ENCODE measurements at places on chromosomes 16 and 17.

DNA sequence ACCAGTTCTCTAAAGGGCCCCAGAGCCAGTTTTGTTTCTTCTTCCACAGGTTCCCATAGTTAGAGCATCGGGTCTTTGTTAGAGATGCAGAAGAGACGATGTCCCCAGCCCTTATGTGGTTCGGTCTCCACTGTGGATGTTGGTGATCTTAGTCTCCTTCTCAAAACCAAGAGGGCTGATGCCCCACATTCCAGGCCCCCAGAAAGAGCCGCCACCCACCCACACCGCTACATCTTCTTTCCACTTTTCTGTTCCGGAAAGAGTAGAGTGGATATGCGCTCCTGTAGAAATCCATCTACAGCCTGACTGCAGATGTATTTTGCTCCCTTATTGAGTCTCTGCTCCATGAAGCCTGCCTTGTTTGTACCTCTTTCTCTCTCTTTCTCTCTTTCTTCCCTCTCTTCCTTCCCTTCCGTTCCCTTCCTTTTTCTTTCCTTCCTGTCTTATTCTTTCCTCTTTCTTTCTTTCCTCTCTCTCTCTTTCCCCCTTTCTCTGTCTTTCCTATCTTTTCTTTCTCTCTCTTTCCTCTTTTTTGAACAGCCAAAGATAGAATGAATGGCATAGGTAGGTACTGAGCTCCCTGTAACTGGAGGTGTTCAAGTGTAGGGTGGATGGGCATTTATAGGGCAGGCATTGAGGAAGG lies 224.3 kb downstream of the SEC14L1 start:
- DNase-seq, result no peak

- no peak for DNase-seq
Measured at GRCh38 chr16:28858421-28858820, 5.2 kb upstream of the SH2B1 start.

GRCh38 chr16:49788572-49788971 lies 67.3 kb downstream of the ZNF423 start:
- DNase-seq, result no peak

DNA sequence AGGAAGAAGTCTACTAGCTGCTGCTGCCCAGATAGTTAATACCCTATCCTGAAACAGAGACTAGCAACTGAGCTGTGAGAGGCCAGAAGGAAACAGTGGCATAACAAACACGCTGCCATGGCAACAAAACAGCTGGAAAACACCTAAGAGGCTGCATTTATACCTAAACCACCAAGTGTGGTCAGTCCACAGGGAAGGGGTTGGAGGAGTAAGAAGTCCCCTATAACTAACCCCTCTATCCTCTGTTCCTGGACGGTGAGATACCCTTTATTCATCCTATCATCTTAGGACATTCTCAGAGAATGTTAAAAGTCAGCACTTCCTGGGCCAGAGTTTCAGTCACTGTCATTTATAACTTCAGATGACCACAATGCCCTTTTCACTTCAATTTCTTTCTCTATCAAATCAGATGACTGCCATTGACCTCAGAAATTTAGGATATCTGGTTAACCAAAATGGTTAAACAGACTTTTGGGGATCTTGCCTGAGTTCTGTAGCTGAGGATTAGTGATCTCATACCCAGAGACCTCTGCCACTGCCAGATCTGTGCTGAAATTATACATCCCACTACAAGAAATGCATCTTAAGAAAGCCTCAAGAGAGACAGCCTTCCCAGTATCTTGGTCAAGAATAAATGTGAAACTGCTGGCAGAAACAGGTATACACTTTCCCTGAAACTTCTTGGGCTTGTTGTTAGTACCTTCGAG lies 36.2 kb downstream of the STH start:
- DNase-seq, result no peak

DNA sequence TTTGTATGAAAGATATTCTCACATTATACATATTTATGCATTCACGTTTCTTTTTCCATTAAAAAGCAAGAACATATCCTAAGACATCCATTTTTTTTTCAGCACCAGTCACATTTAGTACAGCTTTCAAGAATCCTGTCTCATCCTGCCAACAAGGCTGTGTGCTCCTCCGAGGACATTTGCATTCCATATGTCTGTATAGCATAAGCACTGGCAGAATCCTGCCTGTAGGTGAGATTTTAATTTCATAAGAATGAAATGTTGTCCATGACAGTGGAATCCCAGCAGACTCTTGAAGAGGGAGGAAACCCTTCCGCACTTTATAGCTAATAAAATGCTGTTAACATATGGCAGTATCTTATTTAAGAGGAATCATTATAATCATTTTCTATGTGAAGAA lies 2.9 kb upstream of the PMP22 start:
- no peak for DNase-seq

DNA sequence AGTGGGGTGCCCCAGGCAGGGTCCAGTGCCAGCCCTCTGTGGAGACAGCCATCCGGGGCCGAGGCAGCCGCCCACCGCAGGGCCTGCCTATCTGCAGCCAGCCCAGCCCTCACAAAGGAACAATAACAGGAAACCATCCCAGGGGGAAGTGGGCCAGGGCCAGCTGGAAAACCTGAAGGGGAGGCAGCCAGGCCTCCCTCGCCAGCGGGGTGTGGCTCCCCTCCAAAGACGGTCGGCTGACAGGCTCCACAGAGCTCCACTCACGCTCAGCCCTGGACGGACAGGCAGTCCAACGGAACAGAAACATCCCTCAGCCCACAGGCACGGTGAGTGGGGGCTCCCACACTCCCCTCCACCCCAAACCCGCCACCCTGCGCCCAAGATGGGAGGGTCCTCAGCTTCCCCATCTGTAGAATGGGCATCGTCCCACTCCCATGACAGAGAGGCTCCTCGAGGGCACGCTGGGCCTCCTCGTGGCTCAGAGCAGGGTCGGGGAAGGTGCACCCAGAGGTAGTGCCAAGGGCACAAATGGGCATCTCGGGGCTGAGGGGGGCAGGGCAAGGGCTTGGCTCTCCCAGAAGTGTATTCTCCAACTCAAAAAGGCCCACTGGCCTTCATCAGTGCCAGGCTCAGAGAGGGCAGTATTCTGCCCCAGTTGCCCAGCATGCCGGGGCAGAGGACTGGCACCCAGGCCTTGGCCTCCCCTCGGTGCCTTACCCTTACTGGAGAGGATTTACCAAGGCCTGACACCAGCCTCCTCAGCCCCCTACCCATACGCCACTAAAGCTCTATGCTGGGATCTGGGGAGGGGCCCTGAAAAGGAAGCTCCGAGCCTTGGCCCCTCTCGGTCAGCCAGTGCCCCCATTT lies at the start of gene CDH5:
CDH5 (plus strand) TSS at position 259 of the 867 bp plus-strand sequence. CDS start 12,647 bp downstream, outside the sequence.
- DNase-seq, result no peak

GRCh38 chr17:82004517-82005455 lies 17.9 kb downstream of the CENPX start:
- DNase-seq, result no peak

Data from EL (cell line).